ENCODE measurements at places on chromosomes 4 and X.
A peak's percentile ranks its signal among the peaks of the same experiment; 100 is the strongest.

DNA sequence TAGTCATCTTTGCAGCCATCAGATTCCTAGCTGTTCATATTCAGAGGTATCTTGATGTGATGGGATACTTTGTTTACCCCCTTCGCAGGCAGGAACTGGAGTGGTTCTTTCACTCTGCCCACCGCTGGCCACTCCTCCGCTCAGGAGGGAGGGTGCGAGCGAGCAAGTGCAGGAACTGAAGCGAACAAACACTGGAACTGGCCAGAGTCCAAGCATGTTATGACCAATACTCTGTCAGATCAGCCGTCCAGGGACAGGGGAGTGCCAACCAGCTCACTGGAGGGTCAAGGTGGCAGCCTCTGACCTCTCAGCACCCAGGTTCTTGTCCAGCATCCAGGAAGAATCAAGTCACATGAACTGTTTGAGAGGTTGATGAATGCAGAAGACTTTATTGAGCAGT lies 18.0 kb upstream of the MANBA start:
- no peak for DNase-seq

DNA sequence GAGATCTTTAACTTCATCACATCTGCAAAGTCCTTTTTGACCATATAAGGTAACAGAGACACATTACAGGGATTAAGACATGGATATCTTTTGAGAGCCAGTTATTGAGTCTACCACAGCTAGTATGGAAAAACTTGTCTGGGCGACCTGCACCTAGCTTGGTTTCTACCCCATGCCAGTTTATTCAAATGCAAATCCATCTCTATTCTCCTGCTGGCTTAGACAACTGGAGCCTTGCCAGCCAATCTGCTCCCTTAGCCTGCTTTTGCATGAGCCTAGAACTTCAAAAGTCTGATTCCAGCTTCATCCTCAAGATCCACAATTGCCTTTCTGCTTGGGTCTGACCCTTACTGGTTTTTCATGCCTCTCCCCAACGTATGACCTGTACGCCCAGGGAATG lies 212.0 kb upstream of the AFF2 start:
- DNase-seq = no peak

- DNase-seq = no peak
These were observed 47.7 kb downstream of the TIGD2 start for GRCh38 chr4:89158884-89159503.

- DNase-seq = no peak
These were observed 89.0 kb upstream of the NHS start for GRCh38 chrX:17285983-17286382.

- no peak for DNase-seq
These were observed 67.4 kb downstream of the IRF2 start for GRCh38 chr4:184406958-184407391.

DNA sequence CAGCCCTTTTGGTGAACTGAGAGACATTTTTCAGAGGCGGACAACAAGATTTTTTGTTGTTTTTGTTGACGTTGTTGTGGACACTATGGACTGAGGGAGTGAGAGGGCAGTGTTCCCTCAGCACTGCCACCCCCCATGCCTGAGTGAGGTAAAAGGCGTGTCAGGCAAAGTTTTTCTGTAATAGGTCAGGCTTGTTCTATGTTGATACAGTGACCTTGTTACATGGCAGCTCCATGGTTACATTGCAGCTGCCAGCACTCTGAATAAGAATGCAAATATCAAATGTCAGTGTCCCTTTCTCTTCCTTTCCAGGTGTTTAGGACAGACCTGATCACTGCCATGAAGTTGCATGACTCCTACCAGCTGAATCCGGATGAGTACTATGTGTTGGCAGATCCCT lies 36.6 kb downstream of the JADE1 start:
- no peak for DNase-seq

- no peak for DNase-seq
These were observed 46.1 kb downstream of the HTRA3 start for GRCh38 chr4:8315435-8316250.

GRCh38 chr4:105293360-105293759 lies 146.7 kb downstream of the TET2 start:
- no peak for DNase-seq

DNA sequence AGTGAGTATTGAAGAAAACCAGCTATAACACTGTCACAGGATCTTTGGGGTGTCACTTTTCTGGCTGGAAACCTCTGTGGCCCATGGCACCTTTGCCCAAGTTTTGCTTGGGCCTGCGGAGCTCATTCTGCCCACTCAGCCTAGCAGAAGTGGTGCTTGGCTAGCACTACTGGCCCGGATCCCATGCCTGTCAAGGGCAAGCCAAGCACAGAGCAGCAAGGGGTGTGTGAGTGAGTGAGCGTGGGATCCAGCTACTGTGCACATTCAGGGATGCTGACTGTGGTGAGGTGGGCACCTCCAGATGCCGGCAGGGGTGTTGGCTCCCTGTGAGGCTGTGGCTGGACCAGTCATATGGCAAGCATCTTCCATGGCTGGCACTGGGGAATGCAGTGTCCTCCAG lies 55.4 kb upstream of the RASGEF1B start:
- DNase-seq = peak; percentile 2

- no peak for DNase-seq
These were observed 700.6 kb downstream of the TECRL start for GRCh38 chr4:63708661-63709060.

- no peak for DNase-seq
These were observed 35.5 kb downstream of the PLAC1 start for GRCh38 chrX:134622813-134623185.

GRCh38 chr4:38686682-38687081 lies 22.7 kb downstream of the KLF3 start:
- DNase-seq = no peak

GRCh38 chr4:23819041-23819511 lies 70.8 kb downstream of the PPARGC1A start:
- no peak for DNase-seq

DNA sequence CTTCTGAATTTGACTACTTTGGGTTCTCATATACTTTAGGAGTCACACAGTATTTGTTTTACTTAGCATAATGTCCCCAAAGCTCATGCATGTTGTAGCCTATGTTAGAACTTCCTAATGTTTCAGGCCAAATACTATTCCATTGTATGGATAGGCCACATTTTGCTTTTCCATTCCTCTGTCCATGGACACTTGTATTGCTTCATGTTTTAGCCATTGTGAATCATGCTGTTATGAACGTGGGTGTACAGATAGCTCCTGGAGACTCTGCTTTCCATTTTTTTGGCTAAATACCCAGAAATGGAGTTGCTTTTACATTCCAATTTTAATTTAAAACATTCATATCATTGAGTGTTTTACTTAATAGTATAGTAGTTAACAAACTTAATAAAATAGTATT lies 54.5 kb downstream of the HTT start:
- DNase-seq = no peak

- no peak for DNase-seq
These were observed 4.7 kb upstream of the JAKMIP1 start for GRCh38 chr4:6204871-6205566.

GRCh38 chr4:113419631-113420030 lies 341.9 kb downstream of the CAMK2D start:
- DNase-seq = no peak

GRCh38 chr4:109321232-109321631 lies 18.8 kb upstream of the COL25A1 start:
- no peak for DNase-seq

DNA sequence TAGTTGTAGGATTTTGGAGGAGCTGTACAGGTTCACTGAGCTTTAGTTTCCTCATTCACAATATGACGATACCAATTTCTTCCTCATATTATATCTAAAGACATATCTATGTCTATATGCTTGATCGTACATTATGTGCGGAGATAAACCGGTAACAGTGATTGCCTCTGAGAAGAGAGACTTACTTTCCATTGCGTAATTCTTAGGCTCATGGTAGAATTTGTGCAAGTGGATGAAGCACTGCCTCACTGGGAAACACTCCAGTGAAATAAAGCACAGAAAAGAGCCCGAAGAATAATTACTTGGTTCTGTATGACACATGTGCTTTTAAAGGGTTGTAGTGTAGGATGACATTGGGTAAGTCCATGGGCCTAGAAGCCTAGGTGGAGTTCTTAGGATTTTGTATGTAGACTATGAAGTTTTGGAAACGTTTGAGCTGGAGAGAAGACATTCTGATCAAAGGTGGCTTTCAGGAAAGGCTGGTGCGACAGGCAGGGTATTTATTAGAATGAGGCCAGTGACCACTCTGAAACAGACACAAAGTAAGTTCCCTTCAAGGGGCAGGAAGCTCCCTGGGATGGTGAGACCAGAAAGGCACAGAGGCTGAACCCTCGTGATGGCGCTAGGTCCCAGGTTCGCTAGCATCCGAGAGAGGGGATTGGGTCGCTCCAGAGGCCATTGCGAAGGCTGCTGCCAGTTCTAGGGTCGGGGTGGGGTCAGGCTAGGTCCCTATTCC lies 649 bp upstream of the VBP1 start:
- no peak for DNase-seq

DNA sequence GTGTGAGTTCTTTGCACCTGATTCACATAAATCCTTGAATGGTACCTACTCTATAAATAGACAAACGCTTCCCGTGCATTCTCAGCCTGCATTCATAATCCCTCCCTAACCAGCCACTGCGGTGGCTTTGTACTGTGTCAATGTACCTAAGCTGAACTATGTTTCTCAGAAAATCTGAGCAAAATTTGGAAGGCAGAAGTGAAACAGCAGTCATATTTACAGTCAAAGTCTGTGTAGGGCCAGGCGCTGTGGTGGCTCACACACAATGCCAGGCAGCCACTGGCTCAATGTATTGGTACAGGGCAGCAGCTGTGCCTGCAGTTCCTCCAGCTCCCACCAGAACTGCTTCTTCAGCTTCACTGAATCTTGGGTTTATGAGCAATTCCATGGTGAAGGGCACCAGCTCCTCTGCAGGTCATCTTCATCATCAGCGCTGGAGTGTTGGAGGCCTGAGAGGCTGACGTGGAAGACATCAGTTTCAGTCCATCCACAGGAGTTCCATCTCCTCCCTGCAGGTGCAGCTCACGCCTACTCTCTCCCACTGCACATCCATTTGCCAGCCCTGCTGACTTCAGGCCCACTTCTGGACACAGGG lies 32.3 kb upstream of the IRF2 start:
- DNase-seq = no peak

DNA sequence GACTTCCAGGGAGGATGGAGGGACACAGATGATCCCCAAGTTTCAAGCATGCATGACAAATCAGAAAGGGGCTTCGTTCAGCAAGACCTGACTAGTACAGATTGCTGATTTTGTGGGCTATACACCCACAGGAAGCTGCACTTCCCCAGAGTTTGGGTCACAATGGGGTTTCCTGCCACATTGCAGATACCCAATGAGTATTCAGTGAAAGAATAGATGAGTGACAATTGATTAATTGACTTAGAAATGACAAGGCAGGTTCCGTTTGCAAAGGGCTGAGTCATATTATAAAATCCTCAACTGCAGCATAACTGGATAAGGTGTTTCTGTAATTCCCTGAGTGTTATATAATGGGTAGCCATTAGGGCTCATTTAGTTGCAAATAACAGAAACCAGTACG lies 146.6 kb upstream of the TBL1X start:
- DNase-seq = no peak

DNA sequence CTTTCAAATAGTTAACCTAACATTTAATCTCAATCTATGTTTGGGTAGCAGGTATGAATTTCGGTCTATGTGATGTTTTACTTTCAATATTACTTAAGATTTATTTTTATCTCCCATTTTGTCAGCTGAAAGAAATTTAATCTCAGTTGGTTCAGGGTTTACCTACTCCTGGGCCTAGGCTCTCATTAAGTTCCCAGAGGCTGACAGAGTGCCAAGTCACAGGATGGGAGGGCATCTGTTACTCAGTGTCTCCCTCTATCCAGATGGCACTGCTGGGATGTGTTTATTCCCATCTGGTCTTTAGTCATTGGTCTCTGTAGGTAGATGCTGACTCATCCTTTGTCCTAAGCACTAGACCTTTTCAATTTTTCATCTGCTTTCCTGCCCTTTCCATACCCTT lies 129.4 kb upstream of the ARSJ start:
- DNase-seq = no peak

GRCh38 chr4:65007841-65008439 lies 598.7 kb upstream of the TECRL start:
- DNase-seq = no peak

GRCh38 chr4:142637614-142638013 lies 208.5 kb downstream of the INPP4B start:
- no peak for DNase-seq

GRCh38 chr4:128232719-128233118 lies 54.9 kb downstream of the PGRMC2 start:
- DNase-seq = no peak

GRCh38 chrX:153967536-153968224 lies 3.9 kb downstream of the HCFC1 start:
- DNase-seq = no peak

GRCh38 chr4:151015459-151016347 lies 619 bp upstream of the LRBA start:
- DNase-seq = peak; percentile 73

GRCh38 chr4:51845711-51846110 lies 2.8 kb downstream of the DCUN1D4 start:
- no peak for DNase-seq

DNA sequence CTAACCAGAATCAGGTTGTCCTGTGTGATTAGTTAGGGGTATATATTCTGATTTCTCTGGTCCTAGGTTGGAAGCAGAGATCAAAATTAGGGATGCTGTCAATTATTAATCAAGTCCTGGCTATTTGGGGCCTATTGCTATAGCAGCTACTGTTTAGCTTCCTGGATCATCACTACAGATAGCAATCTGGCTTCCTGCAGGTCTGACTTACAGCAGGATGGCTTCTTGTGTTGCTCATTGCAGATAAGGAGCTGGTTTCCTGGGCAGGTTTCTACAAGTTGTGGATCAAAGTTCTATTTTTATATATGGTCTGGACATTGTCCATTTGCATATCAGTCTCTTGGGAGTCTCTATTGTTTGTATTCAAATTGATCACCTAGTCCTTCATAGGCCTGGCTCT lies 57.7 kb upstream of the C4orf54 start:
- no peak for DNase-seq

GRCh38 chr4:94811643-94812042 lies 53.9 kb downstream of the BMPR1B start:
- no peak for DNase-seq

DNA sequence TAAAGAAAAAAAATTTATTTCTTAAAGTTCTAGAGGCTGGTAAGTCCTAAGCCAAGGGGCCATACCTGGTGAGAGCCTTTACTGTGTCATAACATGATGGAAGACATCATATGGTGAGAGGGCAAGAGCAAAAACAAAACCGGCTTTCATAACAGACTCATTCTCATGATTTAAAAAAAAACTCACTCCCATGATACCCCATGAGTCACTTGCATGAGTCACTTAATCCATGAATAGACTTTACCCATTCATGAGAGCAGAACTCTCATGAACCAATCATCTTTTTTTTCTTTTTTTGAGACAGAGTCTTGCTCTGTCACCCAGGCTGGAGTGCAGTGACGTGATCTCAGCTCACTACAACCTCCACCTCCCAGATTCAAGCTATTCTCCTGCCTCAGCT lies 369.7 kb upstream of the DIAPH2 start:
- no peak for DNase-seq

DNA sequence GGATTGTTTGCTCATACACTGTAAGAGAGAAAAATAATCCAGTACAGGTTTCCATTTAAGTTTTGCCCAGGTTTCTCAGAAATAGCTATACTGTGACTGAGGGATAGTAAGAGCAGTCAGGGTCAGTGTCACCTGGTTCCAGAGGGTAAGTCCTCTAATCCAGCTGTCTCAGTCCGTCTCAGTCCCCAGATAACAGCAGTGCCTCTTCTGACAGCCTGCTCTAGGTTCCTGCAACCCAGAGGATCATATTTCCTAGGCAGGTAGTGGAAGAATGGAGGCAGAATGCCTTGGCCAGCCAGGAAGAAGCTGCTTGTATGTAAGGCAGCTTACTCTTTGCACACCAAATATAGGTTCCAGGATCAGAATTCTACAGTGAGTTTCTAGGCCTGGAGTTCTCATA lies 22.6 kb upstream of the GNRHR start:
- no peak for DNase-seq

Measured in hypothalamus (tissue), 51 donors.